Activated naive CD4-positive, alpha-beta T cell treated with anti-CD3 and anti-CD28 coated beads for 36 hours (primary cell): ENCODE measurements at places on chromosomes 7 and 10. TPM values are rescaled to one million over a fixed set of nuclear protein-coding genes. Genes with fewer than 3 reads are reported as not detected.

TMEM140 gene
- 9.2 TPM for total RNA-seq

CRPPA gene
- 0.38 TPM for total RNA-seq

RBM20 gene
- 0.40 TPM for total RNA-seq

LIPJ gene
- total RNA-seq = not detected

PTPRN2 gene
- total RNA-seq = 0.62 TPM

NAT16 gene
- not detected for total RNA-seq

GSAP gene
- 1.5 TPM for total RNA-seq

OAT gene
- total RNA-seq = 41.6 TPM

BEND7 gene
- not detected for total RNA-seq

CALML3 gene
- total RNA-seq = not detected

NEUROG3 gene
- total RNA-seq = not detected

CRHR2 gene
- not detected for total RNA-seq
